NCI-H2029 (cell line): ENCODE measurements at places on chromosomes 4 and X.

DNA sequence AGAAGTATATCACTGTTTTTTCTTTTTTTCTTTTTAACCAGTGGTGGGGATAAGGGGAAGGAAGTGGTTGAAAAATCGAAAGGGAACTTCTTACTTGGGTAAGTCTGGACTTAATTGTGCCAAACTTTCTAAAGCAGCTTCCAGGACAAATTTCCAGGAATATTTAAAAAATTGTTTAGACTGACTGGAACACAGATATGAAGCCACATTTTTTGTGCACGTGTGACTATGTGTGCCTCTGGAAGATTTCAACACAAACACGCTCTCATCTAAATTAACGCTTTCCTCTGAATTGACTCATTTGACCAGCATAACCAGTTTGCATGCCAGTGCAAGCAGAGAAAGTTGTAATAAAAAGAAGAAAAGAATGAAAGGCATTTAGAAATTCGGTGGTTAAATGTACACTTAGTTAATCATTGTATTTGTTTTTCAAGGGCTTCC is 18.8 kb upstream of the YTHDC1 start:
- no peak for DNase-seq

- no peak for DNase-seq
Measured at GRCh38 chr4:169968999-169969398, 57.2 kb downstream of the MFAP3L start.

- DNase-seq, result no peak
Measured at GRCh38 chr4:168857546-168858314, 152.3 kb downstream of the CBR4 start.

- no peak for DNase-seq
Measured at GRCh38 chrX:19361701-19362100, 18.0 kb downstream of the PDHA1 start.

DNA sequence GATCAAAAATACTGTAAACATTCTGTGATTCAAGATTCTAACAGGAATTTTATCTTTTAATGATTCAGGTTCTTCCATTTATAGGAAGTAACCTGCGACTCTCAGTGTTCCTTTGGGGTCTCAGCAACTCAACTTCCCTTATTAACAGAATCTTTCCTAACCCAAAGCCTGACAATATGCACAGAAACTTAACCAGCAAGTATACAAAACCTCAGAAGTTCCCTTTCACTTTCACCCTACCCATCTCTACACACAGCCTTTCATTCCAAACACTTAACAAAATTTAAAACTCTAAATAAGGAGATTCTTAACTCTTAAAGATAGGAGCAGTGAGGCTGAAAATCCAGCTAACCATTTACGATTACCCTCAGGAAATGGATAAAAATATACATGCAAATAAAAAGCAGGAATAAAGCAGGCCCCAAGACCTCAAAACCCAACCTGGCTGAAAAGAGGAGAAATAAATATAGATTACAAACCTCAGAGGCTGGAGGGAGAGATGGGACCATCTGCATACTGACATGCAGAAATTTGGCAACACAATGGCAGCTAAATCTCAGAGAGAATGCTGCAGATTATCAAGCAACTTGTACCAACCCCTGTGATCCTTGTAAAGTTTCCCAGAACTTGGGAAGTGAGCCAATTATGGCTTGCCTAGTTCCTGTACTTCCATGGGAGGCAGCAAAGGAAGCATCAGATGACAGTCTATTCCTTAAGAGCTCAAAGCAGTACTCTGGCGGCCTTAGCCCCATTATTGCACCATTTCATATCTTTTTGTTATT is 101.0 kb downstream of the ATP11C start:
- DNase-seq, result no peak

- no peak for DNase-seq
Measured at GRCh38 chr4:88600176-88600838, 8.0 kb downstream of the HERC3 start.

DNA sequence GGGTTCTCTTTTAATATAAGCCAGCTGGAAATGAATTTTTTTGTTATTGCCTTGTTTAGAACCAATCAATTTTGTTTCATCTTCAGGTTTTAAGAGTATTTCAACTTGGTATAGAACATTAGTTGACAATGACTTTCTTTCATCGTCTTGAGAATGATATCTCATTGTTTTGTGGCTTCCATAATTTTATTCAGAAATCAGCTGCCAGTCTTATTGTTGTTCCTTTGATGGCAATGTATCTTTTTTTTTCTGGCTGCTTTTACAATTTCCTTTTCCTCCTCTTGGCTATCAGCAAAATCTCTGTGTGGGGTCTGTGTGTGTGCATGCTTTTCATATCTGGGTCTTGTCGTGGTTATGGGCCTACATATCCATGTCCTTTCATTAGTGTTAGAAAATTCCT is 1536.4 kb upstream of the TENM3 start:
- DNase-seq, result no peak

- DNase-seq, result no peak
Measured at GRCh38 chr4:65665771-65666523, 4.3 kb downstream of the EPHA5 start.

- DNase-seq, result no peak
Measured at GRCh38 chr4:108536577-108536976, 83.8 kb upstream of the RPL34 start.

GRCh38 chrX:15310117-15310516 is 5.3 kb downstream of the ASB11 start:
- DNase-seq, result peak; percentile 41

GRCh38 chrX:154369449-154370299 is 4.8 kb downstream of the FLNA start:
- DNase-seq, result no peak

GRCh38 chr4:143458966-143459365 is 54.5 kb upstream of the SMARCA5 start:
- DNase-seq, result no peak
